ENCODE measurements at places on chromosomes 16 and 17. TPM values are rescaled to one million over a fixed set of nuclear protein-coding genes. Genes with fewer than 3 reads are reported as not detected.

FAAP100 gene
- not detected for polyA plus RNA-seq

TPSAB1 gene
- 2.6 TPM for polyA plus RNA-seq

MGAT5B gene
- polyA plus RNA-seq, result not detected

CPNE7 gene
- 0.30 TPM for polyA plus RNA-seq

RNF227 gene
- polyA plus RNA-seq, result not detected

GRCh38 chr17:72861811-72862210 lies 230.7 kb downstream of the SLC39A11 start:
- no peak for DNase-seq

GRCh38 chr17:725746-726145 lies 6.7 kb upstream of the TLCD3A start:
- DNase-seq, result no peak

DNA sequence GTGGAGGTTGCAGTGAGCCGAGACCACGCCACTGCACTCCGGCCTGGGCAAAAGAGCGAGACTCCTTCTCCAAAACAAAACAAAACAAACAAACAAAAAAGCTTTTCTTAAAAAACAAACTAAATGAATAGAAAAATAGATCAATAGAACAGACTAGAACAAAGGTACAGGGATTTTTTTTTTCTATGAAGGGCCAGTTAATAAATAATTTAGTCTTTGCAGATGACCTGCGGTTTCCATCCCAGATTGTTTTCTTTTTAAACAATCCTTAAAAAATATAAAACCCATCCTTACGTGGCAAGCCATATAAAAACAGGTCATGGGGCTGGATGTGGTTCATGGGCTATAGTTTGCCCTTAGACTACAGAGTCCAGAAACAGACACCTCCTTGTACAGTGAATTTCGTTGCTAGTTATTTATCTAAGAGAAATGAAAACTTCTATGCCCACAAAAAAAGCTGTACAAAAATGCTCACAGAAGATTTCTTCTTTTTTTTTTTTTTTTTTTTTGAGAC lies 45.4 kb downstream of the CREBBP start:
- DNase-seq, result no peak

GRCh38 chr16:79269211-79269863 lies 331.2 kb downstream of the MAF start:
- no peak for DNase-seq

GRCh38 chr17:58344791-58345157 lies 7.2 kb downstream of the SUPT4H1 start:
- DNase-seq, result no peak

DNA sequence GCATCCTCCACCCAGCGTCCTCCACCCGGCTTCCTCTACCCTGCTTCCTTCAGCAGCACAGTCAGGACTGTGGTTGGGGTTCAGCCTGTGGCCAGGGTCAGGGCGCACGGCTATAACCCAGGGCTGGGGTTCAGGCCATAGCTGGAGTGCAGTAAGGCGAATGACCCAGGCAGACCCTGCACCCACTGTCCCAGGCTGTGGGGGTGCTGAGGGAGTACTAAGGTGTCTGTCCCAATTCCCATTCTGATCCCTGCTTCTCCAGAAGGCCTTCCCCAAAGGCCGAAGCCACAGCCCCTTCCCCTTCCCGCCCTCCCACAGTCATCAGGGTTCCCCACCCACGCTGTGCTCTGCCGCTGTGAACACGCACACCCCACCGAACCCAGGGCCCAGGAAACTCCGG lies 12.4 kb downstream of the EMC6 start:
- DNase-seq, result no peak

GRCh38 chr17:41535764-41536481 lies 7.8 kb upstream of the KRT19 start:
- DNase-seq, result no peak

DNA sequence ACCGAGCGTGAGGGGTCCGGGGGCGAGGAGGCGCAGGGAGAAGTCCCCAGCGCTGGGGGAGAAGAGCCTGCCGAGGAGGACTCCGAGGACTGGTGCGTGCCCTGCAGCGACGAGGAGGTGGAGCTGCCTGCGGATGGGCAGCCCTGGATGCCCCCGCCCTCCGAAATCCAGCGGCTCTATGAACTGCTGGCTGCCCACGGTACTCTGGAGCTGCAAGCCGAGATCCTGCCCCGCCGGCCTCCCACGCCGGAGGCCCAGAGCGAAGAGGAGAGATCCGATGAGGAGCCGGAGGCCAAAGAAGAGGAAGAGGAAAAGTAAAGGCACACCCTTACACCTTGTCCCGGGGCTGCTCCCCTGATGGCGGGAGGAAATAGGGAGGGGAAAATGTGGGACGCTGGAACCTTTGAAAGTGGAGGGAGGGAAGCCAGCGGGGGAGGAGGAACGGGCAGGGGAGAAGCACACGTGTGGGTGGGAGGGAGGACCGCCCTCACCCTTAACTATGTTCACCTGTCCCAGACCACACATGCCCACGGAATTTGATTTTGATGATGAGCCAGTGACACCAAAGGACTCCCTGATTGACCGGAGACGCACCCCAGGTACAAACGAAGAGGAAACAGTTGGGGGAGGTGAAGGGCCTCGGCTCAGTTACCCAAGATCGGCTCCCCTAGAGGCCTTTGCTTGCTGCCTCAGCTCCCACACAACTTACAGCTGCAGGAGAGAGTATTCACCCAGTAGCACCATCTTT lies 916 bp downstream of the PAGR1 start:
- no peak for DNase-seq

DNA sequence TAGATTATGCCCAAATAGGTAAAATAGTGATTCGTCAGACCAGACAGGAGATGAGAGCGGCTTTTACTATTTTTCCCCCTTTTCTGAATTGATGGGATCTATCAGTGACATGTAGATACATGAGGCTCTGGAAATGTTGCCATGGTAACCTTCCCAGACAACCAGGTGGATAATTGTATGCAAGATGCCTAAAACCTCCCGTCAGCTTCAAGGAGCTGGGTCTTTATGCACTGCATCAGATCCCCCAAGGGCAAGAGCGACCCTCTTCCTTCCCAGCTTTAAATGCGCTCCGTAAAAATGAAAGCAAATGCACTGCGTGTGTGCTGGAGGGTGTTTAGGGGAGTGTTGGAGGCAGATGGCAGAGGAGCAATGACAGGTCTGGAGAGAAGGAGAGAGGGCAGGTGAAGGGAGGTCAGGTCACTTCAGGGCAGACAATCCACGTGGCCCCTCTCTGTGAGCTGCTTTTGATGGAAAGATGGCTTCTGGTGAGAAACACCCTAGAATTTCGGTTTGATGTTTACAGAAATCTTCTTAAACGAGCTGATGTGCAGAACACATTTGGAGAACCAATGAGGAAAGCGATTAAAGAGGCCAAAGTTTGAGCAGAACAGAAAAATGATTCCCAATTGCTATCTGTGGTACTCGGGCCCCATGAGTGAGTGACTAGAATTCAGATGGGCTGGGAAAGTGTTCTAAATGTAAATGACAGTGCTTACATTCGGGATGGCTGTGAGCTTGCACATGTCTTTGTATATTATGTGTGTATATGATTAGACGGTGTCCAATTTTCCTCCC lies 461.7 kb upstream of the HSBP1 start:
- DNase-seq, result no peak

All from muscle of arm (tissue), 14 donors.